NCI-H526 treated with DMSO at 0.1 percent for 48 hours (cell line): ENCODE measurements at places on chromosomes 13 and 19.

- DNase-seq, result no peak
Observed at GRCh38 chr19:11769995-11770394, 3.2 kb downstream of the ZNF441 start.

DNA sequence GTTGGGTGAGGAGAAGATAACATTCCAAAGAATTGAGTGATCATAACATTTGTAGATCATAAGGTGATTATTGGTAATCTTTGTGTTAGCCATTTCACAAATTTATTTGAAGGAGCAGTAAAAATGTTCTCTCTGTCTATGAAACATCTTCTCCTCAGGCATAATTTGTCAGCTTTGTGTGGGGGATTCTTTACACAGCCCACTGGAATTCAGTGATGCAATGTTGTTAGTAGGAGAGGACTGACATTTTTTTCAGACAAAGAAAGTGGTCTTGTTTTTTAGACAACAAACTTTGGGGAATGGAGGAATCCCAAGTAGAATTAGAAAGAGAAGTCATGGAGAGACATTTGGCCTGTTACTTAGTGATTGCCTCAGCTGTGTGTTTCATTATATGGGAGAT is 100.3 kb downstream of the ITGBL1 start:
- DNase-seq, result no peak

GRCh38 chr13:91326146-91326545 is 21.3 kb upstream of the MIR17HG start:
- DNase-seq, result no peak

DNA sequence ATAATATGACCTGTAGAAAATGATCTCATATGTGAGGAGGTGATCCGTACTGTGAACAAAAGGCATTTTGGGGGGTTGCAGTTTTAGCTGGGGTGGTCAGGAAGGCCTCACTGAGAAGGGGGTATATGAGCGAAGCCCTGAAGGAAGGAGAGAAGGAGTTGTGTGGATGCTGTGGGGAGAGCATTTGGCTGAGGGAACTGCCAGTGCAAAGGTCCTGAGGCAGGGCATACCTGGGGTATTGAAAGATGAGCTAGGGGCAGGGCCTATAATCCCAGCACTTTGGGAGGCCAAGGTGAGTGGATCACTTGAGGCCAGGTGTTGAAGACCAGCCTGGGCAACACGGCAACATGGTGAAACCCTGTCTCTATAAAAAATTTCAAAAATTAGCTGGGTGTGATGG is 2.5 kb downstream of the SELENOV start:
- no peak for DNase-seq

DNA sequence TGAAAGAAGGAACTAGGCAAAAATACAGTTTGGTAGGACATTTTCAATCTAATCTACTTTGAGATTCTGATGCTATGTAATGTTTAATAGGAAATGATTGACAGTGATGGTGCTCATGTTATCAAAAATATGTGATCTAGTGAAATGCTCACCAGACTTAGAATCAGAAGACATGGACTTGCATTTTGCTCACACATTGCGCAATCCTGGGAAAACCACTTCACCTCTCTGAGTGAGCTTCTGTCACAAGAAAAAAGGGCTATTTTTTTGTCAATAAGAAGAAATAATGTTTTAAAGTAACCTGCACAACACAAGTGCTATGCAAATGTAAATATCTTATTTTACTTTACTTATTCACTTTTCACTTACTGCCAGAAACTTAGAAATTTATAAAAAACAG is 380.9 kb upstream of the HTR2A start:
- DNase-seq, result no peak

DNA sequence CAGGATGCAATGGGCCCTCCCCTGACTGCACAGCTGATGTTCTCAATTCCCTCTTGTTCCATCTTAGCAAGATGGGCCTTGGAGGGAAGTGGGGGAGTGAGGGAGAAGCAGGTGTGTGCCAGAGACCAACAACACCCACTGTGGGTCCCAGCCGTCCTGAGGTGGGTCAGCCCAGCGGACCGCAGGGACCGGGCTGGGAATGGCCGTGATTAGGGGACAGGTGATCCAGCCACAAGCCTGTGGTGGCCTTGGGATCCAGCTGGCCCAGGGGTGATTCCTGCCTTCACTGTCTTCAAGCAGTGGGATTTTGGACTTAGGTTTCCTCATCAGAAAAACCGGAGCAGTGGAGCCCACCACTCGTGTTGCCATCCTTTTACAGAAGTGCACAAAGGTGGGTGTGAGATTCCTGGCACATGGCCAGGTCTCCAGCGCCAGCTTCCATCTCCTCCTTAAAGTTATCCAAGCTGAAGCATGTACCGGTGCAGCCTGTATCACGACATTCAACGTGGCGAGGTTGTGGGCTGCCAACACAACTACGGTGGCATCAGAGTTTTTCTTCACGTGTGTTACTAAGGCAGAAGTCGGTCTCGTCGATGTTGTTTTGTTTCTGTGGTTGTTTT is 9.0 kb upstream of the ATP11A start:
- DNase-seq, result no peak

DNA sequence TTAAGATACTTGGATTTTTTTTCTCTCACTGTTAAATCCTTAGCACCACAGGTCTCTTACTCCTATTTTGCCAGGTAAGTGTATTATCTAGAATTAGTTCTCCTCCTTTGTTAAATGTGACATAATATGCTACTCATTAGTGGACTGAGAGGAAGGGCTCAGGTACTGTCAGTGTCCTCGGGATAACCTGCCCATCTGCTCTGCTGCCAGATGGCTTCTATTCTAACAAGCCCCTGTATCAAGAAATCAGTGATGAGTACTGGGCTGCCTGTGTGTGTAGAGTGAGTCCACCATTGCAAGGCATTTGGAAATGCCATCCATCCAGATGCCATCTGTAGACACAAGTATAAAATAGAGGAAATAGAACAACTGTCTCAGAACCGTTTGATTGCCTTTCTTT is 209.6 kb downstream of the ATP8A2 start:
- DNase-seq, result no peak

GRCh38 chr13:27280009-27280656 is 9.5 kb downstream of the RASL11A start:
- DNase-seq, result no peak

GRCh38 chr19:22595918-22596341 is 38.2 kb upstream of the ZNF492 start:
- no peak for DNase-seq

- DNase-seq, result no peak
Observed at GRCh38 chr13:86572115-86572514, 772.9 kb upstream of the SLITRK6 start.

DNA sequence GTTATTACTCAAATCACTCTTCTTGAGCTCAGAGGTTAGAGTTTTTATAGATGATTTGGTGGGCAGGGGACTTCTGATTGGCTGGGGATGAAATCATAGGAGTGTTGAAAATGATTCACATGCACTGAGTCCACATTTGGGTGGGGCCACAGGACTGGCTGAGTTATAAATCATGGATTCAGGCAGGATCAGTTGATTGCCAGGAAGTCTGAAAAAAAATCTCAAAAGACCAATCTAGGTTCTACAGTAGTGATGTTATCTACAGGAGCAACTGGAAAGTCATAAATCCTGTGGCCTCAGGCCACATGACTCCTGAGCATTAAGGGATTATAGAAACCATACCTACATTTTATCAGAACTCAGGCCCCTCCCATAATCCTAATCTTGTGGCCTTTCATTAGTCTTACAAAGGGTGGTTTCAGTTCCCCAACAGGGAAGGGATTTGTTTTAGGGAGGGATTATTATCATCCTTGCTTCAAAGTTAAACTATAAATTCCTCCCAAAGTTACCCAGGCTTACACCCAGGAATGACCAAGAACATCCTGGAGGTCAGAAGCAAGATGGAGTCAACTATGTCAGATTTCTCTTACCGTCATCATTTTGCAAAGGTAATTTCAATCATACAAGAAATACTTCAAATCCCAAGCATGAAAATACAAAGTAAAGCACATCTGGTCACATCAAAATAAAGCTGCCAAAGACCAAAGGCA is 5.6 kb upstream of the CCDC70 start:
- no peak for DNase-seq

GRCh38 chr19:54475706-54476105 is 2.6 kb upstream of the CDC42EP5 start:
- DNase-seq, result no peak

GRCh38 chr13:110311443-110312338 is 4.6 kb downstream of the COL4A2 start:
- no peak for DNase-seq

GRCh38 chr19:45643024-45643926 is 4.1 kb upstream of the EML2 start:
- DNase-seq, result peak; percentile 75

- no peak for DNase-seq
Observed at GRCh38 chr13:18954254-18954653, 227.4 kb downstream of the TUBA3C start.

- no peak for DNase-seq
Observed at GRCh38 chr13:39196965-39197646, 158.8 kb downstream of the NHLRC3 start.

DNA sequence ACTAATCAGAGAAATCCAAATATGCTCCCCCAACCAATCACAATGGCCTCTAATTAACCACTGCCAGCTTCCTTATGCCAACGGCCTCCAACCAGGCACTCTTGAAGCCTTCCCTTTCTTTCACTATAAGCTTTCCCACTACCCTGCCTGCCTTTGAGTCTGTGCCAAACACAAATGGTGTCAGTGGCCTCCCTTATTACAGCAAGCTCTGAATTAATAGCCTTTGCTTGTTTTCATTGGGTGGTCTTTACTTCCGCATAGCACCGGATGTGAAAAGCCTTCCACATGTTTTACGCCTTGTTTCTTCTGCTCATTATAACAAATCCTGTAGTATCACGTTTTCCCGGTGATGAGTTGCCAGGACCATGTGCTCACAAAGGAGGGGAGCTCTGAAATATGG is 1.4 kb upstream of the EDDM13 start:
- DNase-seq, result no peak

GRCh38 chr13:110340812-110341444 is 33.8 kb downstream of the COL4A2 start:
- no peak for DNase-seq

GRCh38 chr13:103395139-103395538 is 328.9 kb upstream of the SLC10A2 start:
- no peak for DNase-seq

DNA sequence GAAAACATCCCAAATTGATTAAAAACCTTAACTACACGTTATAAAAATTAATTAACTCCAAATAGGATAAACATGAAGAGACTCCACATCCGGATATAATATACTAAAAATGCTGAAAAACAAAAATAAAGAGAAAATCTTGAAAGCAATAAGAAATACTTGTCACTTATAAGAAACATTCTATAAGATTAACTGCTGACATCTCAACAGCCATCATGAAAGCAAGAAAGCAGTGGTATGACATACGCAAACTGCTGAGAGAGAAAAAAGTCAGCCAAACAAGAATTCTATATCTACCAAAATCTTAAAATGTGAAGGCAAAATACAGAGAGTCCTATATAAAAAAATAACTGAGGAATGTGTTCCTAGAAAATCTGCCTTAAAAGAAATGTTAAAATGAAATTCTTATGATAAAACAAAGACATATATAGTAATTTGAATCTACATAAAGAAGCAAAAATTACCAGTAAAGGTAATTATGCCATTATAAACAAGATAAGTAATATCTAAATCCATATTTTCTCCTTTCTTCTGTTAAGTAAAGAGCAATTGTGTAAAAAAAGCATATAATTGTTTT is 1851.1 kb downstream of the PCDH9 start:
- no peak for DNase-seq

- no peak for DNase-seq
Observed at GRCh38 chr19:45477713-45478453, 10.1 kb downstream of the FOSB start.

GRCh38 chr13:21297447-21297846 is 121.0 kb downstream of the MRPL57 start:
- DNase-seq, result no peak

DNA sequence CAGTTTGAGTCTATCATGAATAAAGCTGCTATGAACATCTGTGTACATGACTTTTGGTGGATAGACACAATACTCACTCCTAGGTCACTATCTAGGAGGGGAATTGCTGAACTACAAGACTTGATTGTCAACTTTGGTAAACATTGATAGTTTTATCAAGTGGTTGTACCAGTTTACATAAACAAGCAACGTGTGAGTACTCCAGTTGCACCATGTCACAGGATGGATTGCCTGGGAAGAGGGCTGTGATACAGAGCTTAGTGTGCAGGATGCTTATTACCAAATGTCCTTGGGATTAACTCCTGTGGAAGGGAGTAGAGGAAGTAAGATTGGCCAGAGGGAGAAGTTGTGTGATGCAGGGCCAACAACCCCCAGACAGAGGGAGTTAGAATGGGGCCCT is 37.7 kb downstream of the RAP2A start:
- no peak for DNase-seq

DNA sequence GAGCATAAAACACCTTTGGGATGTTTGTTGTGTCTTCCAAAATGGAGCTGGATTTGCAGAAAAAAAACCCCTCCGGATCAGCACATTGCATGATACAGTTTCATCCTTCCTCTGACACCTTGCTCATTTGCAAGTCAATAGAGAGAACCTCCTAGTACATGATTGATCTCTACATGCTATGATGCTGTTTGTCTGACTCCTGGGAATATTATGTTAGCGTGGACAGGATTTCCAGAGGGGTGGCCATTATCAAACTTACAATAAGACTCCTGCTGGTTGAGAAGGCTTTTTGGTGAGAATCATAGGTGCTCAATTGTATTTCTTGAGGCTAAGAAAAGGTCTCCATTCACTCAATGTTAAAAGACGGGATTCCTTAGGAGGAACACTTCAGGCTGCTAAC is 75.9 kb upstream of the SCEL start:
- no peak for DNase-seq

GRCh38 chr13:97234742-97235141 is 12.6 kb downstream of the MBNL2 start:
- DNase-seq, result no peak

GRCh38 chr19:7979011-7979410 is 26.4 kb downstream of the ELAVL1 start:
- no peak for DNase-seq

DNA sequence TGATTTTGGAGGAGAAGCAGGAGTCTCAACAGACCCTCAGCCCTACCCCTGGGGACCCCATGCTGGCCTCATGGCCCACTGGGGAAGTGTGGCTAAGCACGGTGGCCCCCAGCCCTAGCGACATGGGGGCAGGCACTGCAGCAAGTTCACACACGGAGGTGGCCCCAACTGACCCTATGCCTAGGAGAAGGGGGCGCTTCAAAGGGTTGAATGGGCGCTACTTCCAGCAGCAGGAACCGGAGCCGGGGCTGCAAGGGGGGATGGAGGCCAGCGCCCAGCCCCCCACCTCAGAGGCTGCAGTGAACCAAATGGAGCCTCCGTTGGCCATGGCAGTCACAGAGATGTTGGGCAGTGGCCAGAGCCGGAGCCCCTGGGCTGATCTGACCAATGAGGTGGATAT is 14.9 kb downstream of the NCAN start:
- DNase-seq, result no peak

- DNase-seq, result no peak
Observed at GRCh38 chr19:28586474-28586873, 626.5 kb downstream of the UQCRFS1 start.
